ENCODE measurements at places on chromosomes 12 and 14.

- no peak for DNase-seq
These were observed 2.8 kb upstream of the A2ML1 start for GRCh38 chr12:8819666-8819980.

- DNase-seq, result no peak
These were observed 330.3 kb downstream of the TMTC2 start for GRCh38 chr12:83016991-83017390.

GRCh38 chr12:9634177-9634803, 26.6 kb upstream of the KLRB1 start:
- peak; percentile 89 for DNase-seq

DNA sequence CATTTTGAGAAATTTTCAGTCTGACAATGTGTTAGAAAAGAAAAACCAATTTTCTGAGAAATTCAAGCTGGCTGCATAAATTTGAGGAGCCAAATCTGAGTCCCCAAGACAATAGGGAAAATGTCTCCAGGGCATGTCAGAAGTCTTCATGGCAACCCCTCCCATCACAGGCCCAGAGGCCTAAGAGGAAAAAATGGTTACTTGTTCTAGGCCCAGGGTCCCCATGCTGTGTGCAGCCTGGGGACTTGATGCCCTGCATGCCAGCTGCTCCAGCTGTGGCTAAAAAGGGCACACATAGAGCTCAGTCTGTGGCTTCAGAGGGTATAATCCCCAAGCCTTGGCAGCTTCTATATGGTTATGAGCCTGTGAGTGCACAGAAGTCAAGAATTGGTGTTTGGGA, 464.6 kb downstream of the CCER1 start:
- DNase-seq, result no peak

DNA sequence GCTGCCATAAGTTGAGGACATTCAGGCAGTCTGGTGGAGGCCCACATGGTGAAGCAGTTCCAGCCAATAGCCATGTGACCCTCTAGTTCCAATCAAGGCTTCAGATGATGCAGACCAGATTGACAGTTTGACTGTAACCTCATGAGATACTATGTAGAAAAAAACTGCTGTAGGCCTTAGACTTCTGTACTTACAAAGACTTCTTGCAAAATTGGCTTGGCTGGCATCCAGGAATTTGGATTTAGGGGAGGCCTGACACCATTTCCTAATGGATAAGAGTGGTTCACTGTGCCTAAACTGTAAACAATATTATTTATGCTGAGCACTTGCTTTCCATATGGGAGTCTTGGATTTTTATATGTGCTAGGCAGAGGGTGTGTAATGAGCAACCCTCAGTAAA, 76.4 kb downstream of the RGS6 start:
- DNase-seq, result no peak

All from CD4-positive, alpha-beta T cell (primary cell).